ENCODE measurements at places on chromosomes 4 and X.

- no peak for DNase-seq
Measured at GRCh38 chrX:39465906-39466305, 631.9 kb downstream of the BCOR start.

DNA sequence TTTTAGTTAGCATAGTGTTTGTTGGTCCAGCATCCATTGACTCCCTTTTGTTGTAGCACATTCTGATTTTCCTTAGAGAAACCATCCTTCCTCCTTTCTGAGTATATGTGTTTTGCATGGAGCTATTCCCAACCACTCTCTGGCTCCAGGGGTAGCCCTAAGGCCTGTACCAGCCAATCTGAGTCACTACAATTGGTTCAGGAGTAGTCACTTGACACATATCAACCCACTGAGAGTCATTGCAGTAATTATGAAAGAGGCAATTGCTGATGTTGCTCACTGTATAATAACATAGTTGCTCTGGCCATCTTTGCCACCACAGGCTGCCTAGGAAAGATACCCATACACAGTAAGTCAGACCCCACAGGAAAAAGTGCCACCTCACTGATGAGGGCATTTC lies 71.2 kb upstream of the GRID2 start:
- no peak for DNase-seq

GRCh38 chrX:49264460-49264859 lies at the start of gene FOXP3:
FOXP3 (minus strand) TSS chrX:49264710; CDS start chrX:49258505, 6,205 bp downstream.
- no peak for DNase-seq

- DNase-seq: no peak
Measured at GRCh38 chr4:17182888-17183287, 284.4 kb upstream of the LDB2 start.

DNA sequence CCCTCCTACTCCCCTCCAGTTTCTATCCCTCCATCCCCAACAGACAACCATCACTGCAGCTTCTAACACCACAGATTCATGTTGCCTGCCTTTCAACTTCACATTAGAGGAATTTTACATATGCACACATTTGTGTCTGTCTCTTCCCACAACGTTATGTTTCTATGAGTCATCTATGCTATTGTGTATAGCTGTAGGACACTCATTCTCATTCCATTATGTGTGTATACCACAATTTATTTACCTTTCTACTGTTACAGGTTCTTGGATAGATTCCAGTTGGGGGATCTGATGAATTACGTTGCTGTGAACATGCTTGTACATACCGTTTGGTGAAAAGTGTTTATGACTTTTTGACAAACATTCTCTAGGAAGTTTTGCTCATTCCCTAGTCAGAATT lies 58.8 kb upstream of the TRPC3 start:
- peak; percentile 8 for DNase-seq

- peak; percentile 70 for DNase-seq
Measured at GRCh38 chr4:88964450-88964849, 92.5 kb downstream of the FAM13A start.

- DNase-seq: no peak
Measured at GRCh38 chr4:15013585-15013984, 11.3 kb downstream of the CPEB2 start.

GRCh38 chrX:96102997-96103396 lies 581.6 kb upstream of the DIAPH2 start:
- no peak for DNase-seq

- DNase-seq: no peak
Measured at GRCh38 chrX:154486052-154486395, 391 bp downstream of the UBL4A start.
